Fibroblast of lung (primary cell): ENCODE measurements at places on chromosomes 3 and 15.
A peak's percentile ranks its signal among the peaks of the same experiment; 100 is the strongest.

DNA sequence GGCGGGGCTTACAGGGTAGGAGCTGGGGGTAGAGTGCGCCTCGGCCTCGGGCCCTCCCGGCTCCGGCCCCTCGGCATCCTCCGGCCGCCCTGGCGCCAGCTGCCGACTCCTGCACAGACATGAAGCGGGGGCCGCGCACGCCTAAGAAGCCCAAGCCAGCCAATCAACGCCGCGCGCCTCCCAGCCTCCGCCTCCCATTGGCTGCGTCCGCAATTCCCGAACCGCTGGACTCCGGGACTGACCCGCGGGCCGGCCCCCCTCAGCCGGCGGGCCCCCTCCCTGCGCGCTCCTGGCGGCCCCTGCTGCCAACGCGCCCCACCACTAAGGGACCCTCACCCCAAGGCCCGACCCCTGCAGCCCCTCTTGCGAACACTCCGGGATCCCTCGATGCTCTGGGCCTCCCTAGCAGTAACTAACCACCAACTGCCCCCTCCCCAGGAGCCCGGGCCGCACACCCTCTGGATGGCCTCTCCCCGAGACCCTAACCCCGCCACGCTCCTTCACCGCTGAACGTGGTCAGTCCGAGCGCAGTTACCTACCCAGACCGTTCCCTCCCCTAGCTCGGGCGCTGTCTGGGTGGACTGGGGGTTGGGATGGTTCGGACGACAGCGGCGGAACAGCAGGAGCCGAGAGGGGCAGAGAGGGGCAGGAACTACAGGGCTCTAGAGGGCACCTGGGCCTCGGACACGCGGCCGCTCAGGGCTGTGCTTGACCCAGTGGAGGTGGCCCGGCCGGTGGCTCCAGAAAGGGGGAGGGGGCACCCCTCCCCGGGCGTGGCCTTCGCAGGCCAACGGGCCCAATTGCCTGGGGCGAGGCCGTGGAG is 5.0 kb downstream of the GATA2 start:
- DNase-seq: peak; percentile 91

- no peak for DNase-seq
Observed at GRCh38 chr3:42497009-42497731, 5.3 kb upstream of the VIPR1 start.

DNA sequence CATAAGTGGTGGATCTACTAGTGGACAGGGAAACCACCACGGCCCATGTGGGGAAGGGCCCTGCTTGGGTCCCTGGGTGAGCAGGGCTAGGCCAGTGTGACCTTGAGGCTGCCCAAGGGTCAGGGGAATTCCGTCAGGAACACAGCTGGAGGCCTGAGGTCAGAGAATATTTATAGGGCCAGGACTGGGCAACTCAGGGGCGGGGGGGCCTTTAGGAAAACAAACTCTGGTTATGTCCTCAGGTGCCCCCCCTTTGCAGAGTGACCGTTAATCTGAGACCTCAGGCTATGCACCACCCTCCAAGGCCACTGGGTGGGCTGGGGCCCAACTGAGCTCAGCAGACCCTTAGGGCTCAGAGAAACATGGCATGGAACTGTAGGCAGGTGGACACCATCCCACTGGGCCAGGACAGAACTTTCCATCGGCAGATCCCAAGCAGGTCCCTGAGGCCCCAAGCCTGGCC is 2.5 kb downstream of the TWF2 start:
- no peak for DNase-seq

GRCh38 chr3:25420147-25420546 is 7.9 kb upstream of the RARB start:
- DNase-seq: no peak

DNA sequence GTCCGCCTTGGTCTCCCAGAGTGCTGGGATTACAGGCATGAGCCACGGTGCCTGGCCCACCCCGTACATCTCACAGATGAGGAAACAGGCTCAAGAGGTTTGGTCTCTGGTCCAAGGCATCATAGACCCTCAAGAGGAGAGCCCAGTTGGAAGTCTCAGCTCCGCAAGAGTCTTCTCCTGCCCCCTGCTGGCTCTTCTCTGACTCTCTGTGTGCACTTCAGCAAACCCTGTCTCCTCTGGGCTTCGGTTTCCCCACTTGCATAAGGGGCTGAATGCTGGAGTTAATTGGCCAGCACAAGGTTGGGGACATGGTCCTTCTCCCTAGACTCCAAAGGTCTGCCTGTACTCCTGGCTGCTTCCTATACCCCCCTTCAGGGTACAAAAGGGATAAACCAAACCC is 3.9 kb downstream of the MST1R start:
- no peak for DNase-seq

DNA sequence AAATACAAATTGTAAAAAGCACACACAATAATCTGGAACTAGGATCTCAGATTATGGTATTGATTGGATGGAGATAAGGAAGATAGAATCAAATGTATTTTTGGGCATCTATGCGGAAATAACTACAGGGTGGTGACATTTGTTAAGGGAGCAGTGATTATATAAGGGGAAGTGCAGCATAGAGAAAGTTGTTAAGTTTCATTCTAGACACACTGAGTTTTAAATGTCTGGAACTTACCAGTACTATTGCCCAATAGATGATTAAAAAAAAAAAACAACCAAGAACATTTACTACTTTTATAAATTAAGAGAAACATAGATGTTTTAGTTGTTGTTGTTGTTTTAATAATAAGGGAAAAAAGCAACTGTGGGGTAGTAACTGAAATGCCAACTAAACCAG is 32.1 kb upstream of the C3orf38 start:
- DNase-seq: no peak

DNA sequence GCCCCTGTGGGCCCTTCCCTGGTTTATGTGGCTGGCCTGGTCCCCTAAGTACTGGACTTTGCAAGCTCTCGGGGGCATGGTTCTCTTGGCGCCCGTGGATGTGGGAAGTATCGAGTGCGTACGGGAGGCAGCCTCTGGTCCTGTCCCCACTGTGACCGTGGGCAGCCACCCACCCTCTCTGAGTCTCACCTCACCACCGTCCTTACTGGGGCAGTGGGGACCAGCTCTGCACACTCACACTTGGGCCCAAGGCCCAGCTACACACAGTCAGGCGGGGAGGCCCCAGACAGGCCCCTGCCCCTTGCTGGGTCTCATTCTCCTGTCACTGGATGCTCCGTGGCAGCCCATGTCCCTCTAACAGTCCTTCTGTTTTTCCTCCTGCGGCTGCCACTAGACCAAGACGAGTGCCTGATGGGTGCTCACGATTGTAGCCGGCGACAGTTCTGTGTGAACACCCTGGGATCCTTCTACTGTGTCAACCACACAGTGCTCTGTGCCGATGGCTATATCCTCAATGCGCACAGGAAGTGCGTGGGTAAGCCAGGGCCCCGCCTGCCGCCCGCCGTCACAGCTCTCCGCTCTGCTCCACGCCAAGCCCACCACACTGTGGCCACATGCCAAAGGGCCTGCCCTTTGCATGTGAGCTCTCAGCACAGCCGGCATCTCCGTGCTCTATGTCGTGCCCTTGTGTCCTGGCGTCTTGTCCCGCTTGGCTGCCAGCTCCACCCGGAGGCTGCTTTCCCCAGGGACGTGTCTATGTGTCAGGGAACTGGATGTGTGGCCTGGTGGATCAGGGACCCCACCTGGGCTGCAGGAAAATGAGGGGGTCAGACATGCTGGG is 72.7 kb downstream of the FBLN2 start:
- peak; percentile 9 for DNase-seq

DNA sequence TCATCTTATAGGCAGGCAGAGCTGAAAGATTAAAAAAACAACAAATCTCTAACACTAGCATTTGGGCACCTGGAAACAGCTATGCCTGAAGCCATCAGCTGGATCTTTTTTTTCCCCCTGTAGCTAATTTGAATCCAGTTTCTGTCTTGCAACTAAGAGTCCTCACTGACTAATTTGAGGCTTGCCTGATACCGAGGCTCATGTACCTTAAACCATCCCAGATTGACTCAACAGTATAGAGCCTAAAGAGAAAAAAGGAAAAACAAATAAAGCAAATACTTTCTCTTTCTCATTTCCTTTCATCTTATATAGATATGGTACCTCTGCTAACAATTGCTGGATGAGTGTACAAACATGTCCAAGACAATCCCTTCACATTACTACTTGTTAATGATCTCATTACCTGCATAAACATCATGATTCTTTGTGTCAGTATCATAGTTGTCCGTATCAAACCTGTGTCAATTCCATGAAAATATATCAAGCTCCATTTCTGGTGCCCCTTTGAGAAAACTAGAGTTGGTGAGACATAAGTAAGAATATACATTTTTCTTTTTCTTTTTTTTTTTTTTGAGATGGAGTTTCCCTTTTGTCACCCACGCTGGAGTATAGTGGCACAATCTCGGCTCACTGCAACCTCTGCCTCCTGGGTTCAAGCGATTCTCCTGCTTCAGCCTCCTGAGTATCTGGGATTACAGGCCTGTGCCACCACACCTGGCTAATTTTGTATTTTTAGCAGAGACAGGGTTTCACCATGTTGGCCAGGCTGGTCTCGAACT is 43.1 kb downstream of the BHLHE40 start:
- DNase-seq: no peak

- DNase-seq: no peak
Observed at GRCh38 chr15:90876046-90876445, 7.7 kb downstream of the FURIN start.

DNA sequence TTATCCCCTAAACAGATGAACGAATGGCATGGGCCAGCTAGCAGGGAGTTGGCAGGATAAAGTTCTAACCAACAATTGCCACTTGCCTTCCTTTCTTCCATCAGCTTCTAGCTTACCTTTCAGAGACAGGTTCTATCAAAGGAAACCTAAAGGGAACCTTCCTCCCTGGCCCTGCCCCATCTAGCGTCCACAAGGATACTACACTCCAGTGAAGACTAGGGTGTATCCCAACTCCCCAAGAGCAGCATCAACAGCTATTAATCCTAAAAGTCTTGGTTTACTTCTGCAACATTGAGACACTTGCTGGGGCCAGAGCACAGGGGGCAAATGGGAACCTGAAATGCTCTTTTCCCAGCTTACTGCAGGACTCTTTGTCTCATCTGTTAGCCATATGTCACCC is 37.0 kb upstream of the TMC3 start:
- no peak for DNase-seq

GRCh38 chr15:88177451-88177850 is 79.1 kb downstream of the NTRK3 start:
- peak; percentile 37 for DNase-seq

- DNase-seq: peak; percentile 71
Observed at GRCh38 chr15:101008158-101009139, 89.3 kb downstream of the LRRK1 start.

DNA sequence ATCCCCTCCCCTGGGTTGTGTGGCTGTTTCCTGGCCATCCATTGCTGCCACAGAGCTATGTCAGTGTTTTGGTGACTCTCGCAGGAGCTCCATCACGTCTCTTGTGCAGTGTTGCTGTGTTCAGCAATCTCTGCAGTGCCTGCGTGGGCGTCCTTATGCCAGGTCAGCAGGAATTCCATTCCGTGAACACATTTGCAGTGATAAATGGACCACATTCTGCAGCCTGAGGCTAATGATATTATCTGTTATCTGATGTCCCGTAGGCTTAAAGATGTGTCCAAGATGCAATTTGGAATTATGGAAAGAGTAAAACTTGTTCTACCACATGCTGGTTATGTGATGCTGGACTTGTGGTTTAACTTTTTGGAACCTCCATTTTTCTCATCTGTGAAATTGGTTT is 25.5 kb upstream of the COL6A6 start:
- DNase-seq: no peak

DNA sequence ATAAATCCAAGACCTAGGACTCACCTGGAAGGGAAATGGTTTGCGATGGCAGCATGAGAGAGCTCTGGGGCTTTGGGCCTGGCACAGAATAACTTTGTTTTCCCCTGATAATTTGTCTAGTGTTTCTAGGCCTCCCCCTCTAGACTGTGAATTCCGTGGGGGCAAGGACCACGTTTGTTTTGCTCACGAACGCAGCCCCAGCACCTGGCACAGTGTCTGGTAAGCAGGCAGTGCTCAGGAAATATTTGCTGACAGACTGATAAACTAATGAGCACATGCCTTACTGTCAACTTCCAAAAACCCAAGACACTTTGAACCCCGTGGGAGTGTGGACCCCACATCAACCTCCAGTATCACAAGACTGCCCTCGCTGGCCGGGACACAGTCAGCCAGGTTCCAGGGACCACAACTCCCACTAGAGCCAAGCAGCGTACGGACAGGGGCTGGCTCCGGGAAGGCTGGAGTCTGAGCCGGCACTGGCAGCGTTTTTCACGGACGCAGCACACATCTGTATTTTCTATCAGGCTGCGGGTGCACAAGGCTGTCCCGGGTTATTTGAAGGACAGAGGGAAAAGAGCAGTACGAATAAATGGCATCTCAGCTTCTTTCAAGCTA is 146.5 kb downstream of the XXYLT1 start:
- DNase-seq: no peak

DNA sequence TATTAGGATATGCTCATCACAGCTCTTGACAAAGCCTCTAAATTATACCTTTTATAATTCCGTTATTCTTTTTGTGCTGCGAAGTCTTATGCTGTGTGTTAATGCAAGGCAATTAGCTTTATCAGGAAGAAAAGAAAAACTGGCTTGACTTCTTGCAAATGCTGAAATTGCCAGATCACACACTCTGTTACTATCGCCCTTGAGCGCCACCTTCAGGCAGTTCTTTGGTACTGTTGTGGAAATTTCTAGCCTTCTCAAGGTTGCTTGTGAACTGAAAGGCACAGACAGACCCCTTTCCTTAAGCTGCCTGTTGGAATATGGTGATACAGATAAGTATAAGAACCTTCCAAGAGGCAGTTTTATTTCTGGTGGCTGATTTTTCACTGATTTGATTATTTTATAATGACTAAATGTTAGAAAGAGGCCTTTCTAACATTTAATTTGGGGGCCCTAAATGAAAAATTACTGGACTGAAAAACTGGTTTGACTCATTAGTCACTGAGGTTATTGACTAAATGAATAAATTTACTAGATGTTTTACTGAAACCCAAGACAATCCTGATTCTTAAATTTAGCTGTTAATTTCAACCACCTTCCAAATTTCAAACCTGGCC is 126.2 kb upstream of the RASGRP1 start:
- DNase-seq: peak; percentile 77

DNA sequence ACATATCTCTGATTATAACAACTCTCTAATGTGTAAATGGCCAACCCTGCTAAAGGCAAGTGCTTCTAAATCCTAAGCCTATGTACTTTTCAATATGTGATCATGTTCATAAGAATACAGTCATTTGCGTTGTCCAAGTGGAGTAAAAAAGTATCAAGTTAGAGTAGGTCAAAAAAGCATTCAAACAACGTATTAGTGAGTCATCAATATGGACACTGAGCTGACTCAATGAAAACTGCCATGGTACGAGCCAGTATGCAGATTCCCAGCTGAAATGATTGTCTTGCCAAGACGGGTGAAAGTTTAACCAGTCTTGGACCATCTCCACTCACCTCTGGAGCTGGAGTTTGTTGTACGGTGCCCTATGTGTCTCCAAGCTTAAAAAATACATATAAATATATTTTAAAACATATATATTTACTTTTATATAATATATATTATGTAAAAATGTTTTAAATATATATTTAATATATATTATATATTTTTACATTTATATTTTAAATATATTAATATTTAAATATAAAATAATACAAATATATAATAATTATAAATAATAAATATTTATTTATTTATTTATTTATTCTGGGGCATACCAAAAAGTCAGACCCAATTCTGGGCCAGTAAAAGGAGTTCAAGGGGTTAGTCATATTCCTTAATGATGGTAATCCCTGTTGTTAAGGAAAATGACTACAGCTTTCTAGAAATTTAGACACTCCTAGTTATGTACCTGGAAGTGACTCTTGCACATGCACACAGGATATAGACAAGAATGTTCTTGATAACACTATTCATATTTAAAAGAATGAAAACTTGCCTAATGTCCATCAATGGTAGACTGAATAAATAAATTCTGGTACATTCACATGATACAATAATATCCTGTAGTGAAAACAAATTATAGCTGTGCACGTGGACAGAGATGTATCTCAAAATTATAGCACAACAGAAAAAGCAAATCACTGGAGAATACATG is 27.2 kb downstream of the PLSCR4 start:
- DNase-seq: peak; percentile 24
